ENCODE measurements at places on chromosomes 3 and 15.

- DNase-seq, result no peak
These were observed 108.4 kb downstream of the ADAMTSL3 start for GRCh38 chr15:83762367-83762766.

- no peak for DNase-seq
These were observed 114.9 kb downstream of the TNIK start for GRCh38 chr3:171345107-171345843.

- DNase-seq, result no peak
These were observed 1.4 kb downstream of the LTF start for GRCh38 chr3:46463120-46463867.

GRCh38 chr3:32340039-32340438 lies 51.6 kb upstream of the CMTM7 start:
- no peak for DNase-seq

DNA sequence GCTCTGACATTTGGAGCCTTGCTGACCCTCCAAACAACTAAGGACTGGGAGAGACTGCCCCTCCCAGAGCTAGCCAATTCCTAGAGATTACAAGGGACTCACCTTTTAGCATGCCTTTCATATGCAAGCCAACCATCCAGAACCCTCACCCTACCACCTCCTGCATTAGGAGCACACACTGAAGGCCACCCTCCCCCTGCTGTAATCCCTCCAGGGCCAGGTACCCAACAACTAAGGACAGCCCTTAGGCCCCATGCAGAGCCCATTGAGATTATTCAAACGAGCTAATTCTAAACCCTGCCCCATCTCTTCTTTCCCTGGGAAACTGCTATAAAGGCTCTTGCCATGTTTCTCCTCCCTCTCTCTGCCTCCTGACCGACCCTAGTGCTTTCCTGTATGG lies 352.6 kb downstream of the ERC2 start:
- DNase-seq, result no peak

GRCh38 chr3:38522002-38522401 lies 25.9 kb downstream of the EXOG start:
- no peak for DNase-seq

DNA sequence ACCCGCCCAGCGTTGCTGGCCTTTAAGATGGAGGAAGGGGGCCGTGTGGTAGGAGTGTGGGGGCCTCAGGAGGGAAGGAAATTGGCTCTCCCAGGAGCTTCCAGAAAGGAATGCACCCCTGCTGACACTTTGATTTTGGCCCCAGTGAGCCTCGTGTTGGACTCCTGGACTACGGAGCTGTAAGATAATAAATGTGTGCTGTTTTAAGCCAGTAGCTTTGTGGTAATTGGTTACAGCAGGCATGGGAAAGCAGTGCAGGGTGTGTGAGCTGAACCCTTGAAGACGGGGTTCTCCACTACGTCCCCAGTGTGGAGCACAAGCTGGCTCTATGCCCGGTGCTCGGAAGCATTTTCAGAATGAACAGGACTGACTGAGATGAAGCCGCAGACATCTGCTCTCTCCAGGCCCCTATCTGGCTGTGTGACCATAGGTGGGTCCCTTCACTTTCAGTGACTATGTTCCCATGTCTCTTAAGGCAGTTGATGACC lies 22.9 kb upstream of the CGNL1 start:
- DNase-seq, result no peak

- DNase-seq, result no peak
These were observed 32.8 kb downstream of the XXYLT1 start for GRCh38 chr3:195238081-195238571.

DNA sequence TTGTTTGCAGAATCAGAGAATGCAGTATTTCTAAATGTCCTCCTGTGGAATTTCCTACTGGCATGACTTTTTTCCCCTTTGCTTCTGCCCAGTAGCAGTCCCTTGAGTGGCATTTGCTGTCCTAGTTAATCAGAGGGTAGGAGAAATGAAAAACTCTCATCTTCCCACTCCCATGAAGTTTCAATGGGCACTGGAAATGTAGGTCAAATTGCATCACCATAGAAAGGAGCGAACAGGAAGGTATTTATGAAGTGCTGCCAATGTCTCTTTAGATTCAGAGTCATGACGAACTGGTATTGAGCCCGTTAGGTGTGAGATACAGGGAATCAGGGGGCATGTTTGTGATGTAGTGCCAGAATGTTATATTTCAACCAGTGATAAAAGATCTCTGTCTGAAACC lies 23.2 kb downstream of the ATXN7 start:
- no peak for DNase-seq

DNA sequence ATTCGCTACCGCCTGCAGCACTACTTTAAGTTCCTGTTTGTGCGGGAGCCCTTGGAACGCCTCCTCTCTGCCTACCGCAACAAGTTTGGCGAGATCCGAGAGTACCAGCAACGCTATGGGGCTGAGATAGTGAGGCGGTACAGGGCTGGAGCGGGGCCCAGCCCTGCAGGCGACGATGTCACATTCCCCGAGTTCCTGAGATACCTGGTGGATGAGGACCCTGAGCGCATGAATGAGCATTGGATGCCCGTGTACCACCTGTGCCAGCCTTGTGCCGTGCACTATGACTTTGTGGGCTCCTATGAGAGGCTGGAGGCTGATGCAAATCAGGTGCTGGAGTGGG lies 995 bp downstream of the CHST14 start:
- DNase-seq, result no peak

- DNase-seq, result no peak
These were observed 5.4 kb upstream of the ACSBG1 start for GRCh38 chr15:78239811-78240210.

DNA sequence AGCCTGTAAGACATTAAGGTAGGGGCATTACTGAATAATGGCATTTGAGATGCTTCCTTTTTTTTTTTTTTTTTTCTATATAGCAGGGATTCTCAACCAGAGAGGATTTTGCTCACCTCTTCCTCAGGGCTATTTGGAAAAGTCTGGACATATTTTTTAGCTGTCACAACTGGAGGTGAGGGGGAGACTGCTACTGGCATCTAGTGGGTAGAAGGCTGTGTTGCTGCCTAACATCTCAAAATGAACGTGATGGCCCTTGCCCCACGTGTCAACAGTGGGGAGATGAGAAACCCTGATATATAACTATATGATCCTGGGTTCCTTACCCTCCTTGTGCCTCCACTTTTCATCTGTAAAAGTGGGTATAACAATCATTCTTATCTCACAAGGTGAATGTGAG lies 71.9 kb downstream of the CADPS start:
- no peak for DNase-seq

DNA sequence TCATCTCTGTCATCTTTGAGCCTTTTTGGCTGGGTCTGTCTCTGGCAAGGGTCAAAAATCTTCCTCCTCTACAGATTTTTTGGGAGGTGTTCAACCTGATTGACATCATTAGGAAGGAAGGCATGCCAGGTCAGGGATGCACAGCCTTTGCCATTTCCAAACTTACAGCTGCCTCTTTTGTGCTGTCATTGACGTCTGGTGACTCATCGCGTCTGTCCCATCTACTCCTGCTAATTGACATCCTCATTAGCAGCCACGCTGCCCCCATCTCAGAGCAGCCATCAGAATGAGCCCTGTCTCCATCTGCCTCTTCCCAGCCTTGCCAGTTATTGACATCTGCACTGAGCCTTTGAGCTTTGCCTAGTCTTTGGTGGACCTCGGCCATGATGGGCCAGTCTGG lies 53.0 kb downstream of the PDIA5 start:
- no peak for DNase-seq

GRCh38 chr3:72663429-72663828 lies 184.8 kb downstream of the SHQ1 start:
- DNase-seq, result no peak

DNA sequence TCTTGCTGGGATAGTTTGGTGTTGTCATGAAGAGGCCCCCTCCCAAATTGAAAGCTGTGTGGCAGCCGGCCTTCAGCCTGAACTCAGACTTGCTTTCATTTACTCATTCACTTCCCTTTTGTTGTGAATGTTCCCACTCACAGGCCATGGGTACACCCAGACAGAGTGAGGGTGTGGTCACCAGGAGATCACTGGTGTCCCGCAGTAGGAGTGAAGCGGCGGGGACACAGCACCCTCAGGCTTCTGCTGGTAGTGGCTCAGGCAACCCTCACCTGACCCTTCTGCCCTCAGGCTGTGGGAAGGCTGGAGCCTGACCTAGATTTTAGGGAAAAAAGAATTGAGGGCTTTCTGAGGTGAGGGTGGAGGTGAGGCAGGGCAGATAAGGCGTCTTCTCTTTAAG lies 244.4 kb downstream of the SOX2 start:
- no peak for DNase-seq

GRCh38 chr15:92805080-92805690 lies 94.9 kb upstream of the CHD2 start:
- no peak for DNase-seq

- DNase-seq, result no peak
These were observed 32.5 kb downstream of the CPN2 start for GRCh38 chr3:194318511-194319161.

DNA sequence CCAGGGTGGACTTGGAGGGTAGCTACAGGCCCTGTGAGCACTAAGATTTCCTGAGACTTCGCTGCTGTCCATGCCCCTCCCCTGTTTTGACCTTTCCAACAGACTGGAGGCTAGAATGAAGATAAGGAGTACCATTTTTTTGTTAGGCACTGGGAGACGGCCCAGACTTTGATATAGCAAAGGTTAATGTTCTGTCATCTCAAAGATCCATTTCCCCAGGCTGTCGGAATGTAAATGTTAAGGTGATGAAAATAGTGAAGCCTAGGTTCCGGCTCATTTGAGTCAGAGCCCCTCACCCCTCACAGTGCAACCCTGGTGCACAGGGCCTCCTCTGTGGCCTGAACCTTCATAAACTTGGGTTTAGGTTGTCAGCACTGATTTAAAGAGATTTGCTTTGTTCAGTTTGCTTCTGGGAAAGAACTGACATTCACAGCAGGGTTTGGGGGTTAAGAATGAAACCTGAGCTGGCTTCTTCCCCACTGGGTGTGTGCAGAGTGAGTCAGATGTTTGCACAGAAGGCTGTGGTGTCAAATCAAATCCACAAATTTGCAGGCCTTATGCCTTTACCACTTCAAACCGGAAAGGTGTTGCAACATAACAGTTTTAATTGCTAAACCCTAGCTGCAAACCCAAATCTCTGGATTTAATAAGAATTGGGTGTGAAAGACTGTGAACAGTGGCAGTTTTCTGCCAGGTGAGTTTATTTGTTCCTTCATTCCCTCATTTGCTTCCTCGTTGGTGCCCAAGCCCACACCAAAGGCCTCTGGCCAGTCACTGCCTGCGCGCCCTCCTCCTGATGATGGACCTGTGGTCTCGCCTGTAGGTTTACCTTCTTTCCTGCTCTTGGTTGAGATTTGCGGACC lies 20.6 kb upstream of the KCTD6 start:
- DNase-seq, result no peak

DNA sequence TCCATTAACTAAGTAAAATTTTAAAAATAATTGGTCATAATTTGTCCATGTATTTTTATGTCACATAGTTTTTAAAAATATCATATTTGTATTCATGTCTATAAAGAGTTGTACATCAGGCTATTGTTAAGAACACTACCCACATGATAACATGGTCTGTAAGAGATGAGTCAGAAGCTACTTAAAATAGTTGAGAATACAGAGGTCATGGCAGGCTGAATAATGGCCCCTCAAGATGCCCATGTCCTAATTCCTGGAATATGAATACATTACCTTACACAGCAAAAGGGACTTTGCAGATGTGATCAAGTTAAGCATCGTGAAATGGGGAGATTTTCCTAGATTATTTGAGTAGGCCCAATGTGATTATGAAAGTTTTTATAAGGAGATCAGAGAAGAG lies 782.9 kb upstream of the GOLIM4 start:
- no peak for DNase-seq

- DNase-seq, result no peak
These were observed 71.5 kb upstream of the FILIP1L start for GRCh38 chr3:100185847-100186246.

All from thoracic aorta (tissue), 2 donors.